ENCODE measurements at places on chromosomes 2 and 18. TPM values are rescaled to one million over a fixed set of nuclear protein-coding genes. Genes with fewer than 3 reads are reported as not detected.

DNA sequence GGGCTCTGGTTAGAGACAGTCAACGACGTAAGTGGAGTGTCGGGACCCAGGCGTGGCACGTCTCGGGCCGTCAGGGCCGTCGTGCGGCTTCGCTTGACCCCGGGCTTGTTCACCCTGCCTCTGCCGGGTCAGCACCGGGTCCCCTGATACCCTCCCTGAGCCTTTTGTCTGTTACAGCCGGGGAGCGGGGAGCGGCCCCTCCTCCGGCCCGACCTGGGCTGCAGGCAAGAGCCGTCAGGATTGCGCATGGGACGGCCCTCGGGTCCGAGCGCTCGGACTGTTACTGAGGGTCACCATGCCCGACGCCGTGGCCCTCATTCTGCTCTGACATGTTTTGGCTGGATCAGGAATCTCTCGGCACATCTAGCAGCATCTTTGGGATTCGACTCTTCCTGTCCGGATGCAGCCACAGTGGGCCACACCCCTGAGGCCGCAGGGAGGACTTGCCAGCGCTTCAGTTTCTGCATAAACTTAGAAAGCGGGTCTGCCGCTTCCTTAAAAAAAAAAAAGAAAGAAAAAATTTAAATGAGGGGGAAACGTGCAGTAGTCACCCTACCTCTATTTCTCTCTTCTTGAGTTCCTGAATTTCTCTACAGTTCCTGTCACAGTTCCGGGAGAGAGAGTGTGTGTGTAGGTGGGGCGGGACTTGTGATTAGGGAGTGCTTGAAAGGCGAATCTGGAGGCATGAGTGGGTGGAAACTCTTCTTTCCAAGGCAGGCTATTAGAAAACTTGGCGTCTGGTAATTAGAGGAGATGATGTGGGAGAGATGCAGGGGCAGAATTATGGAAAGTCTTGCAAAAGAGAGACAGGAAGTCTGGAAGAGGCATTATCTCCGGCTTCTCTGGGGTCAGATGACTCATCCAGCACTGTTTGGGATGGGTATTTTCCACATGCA, 909 bp downstream of the TMEM87B start:
- peak; percentile 92 for DNase-seq

DNA sequence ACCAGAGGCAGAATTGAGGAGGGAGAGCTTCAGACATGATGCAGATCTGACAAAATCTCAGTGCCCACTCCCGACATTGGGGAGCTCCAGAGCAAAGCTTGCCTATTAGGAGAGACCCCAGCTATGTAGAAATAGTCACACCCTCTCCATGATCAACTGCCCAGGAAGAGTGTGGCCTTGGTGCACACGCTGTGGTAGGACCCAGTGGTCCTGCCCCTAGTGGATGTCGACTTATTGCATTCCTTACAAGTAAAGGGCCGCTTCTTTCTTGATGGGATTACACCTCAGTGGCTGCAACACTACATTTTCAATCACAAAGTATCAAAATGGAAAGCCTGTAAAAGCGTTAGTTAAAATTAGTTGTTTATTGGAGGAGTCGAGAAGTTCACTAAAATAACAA, 64.2 kb downstream of the VRK2 start:
- no peak for DNase-seq

GRCh38 chr2:126849991-126850535, 48.6 kb upstream of the TEX51 start:
- no peak for DNase-seq

DNA sequence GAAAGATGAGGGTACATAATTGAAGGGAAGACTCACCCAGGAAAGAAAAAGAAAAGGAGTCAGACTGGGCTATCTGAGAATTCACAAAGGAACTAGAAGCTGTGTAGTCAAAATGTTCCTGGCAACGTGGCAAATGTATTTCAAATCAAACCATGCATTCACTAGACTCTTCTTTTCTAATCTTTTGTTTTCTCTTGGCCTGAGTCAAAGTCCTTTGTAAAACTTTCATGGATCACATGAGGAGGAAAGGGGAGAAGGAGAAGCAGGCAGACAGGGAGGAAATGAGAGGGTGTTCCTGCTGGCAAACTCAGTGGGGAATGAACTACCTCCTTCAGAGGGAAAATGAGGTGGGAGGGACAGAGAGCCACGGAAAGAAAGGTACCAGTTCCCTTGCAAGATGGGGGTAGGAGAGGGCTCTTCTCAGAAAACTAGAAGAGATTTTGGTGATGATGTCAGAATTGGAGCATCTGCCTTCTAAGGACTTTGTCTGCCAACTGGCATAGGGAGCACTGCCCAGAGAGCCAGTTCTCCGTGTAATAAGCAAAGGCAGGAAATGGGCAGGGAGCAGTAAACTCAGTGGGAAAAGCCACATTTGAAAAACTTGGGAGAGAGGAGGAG, 51.4 kb downstream of the SLC8A1 start:
- DNase-seq = no peak

- no peak for DNase-seq
Observed at GRCh38 chr2:175005733-175006264, 618 bp upstream of the CHN1 start.

DNA sequence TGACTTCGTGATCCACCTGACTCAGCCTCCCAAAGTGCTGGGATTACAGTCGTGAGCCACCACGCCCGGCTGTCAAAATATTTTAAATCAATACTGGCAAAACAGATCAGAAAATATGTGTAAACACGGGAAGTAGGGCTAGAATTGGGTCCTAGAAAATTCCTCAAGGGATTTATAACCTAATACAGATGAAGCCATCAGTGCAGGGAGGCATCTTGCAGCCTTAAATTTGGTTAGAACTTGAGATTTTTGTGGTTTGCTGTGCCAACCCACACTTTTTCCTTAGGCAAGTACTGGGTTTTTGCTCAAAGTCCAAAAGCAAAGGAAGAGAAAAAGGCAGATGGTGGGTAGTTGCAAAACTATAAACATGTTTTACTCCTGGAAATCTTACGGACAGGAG, 33.7 kb upstream of the NFE2L2 start:
- no peak for DNase-seq

DNA sequence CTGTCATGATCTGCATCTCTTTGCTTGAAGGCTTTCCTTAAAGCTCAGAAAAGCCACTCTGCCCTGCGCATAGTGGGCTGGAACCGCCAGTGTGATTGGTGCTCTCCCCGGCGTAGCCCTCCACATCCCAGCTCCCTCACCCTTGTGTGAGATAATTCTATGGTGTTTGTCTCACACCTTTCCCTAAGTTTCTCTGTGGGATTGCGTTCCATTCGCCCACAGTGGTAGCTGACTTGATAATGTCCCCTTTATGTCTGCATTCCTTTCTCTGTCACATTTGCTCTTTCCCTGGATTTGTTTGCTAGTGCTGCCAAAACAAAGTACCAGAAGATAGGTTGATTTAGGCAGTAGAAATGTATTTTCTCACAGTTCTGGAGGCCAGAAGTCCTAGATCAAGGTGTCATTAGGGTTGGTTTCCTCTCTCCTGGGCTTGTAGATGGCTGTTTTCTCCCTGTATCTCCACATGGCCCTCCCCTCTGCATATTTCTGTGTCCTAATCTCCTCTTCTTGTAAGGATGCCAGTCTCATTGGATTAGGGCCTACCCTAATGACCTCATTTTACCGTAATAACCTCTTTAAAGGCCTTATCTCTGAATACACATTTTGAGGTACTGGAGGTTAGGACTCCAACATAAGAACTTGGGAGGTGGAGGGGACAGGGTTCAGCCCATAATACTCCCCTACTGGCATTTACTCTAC, 7.4 kb upstream of the TMEM87B start:
- no peak for DNase-seq

DNA sequence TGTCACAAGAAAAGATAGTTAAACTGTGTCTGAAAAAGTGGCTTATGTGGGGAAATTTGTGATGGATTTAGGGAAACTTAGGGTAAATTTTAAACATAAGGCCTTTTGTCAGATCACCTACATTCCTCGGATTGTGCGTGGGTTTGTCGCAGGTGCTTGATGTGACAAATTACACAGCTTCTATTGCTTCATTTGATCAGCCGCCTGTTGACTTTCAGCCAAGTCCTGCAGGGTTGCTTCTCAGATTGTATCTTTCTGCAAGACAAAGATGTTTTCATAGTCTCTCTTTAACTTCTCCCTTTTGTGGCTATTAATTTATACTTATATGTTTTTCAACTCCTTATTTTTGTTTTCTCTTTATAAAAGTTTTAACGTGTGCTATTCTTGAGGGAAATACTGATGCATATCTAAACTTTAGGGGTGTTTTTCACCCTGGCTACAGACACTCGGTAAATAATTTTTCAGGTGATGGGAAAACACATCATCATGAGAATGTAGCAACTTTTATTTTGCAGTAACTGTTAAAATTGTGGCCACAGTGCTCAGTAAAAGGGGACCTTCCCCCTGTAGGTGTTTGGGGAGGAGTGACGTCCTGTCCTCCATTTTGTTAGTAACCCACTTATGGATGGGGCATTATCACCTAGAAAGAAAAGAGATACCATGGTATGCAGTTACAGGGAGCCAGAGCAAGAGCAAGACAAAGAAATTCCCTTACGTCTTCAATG, 31.4 kb downstream of the GALM start:
- no peak for DNase-seq

GRCh38 chr2:20637147-20637546, 13.8 kb downstream of the HS1BP3 start:
- no peak for DNase-seq

DNA sequence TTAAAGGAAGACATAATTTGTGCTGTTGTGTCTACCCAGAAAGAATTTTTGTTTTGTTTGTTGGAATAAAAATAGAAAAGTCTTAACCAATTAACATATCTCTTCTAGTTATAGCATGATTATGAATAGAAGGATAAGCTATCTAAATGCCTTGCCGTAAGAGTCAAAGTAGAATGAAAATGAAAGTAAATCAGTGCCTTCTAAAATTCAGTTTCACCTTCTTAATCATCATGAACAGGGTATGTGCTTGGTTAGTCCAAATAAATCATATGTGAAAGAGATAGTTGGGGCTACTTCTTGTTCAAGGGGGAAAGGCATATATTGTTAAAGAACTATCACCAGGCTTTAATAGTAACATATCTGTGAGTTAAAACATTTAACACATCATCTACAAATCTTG, 91.5 kb downstream of the GULP1 start:
- DNase-seq = no peak

DNA sequence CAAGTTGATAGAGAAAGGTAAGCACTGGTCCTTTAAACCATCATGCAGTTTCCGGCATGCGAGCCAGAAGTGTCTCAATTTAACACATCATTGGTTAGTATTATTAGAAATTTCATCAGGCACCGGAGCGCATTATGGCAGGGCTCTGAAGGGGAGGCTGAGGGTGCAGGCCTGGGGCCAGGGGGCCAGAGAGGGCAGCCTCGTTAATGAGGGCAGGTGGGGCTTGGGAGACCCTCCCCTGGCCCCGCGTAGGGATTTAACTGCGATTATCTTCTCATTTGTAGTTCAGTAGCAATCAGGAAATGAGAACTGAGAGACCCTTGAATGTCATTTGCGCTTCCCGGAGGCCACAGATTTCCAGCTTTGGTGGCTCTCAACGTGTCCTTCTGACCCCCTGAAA, 246.4 kb downstream of the KLHL29 start:
- no peak for DNase-seq

- no peak for DNase-seq
Observed at GRCh38 chr18:3427944-3428343, 22.0 kb upstream of the TGIF1 start.

DNA sequence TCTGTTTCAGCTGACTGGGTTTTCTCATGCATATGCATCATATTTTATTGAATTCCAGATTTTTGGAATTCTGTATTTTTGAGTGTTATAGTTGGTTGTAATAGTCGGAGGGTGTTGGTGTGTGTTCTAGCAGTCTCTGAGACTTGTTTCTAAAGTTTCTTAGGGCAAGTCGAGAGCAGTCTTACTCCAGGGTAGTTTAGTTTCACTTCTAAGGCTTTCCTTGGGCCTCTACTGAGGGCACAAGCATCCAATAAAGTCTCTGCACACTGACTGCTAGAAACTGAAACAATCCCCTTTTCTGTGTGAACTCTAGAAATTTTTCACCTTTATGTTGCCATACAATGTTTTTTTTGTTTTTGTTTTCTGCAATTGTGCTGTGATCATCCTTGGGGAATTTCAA, 663.7 kb upstream of the LRATD1 start:
- DNase-seq = peak; percentile 19

DNA sequence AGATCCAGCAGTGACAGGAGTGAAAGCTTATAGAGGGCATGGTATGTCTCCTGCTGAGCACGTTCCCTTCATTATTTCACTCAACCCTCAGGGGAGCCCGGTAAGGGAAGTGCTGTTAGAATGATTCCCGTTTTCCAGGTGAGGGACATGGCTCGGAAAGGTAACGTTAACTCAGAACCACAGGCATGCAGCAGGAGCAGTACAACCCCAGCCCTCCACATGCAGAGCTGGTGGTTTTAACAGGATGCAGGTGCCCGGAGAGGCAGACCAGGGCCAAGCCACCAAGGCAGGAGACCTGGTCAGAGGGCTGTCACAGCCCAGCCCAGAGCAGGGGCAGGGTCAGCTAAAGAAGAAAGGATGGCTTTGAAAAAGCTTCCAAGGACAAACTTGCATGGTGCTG, 268.5 kb downstream of the SH3BP4 start:
- no peak for DNase-seq

GRCh38 chr2:88078643-88079172, 11.1 kb downstream of the SMYD1 start:
- DNase-seq = no peak

DNA sequence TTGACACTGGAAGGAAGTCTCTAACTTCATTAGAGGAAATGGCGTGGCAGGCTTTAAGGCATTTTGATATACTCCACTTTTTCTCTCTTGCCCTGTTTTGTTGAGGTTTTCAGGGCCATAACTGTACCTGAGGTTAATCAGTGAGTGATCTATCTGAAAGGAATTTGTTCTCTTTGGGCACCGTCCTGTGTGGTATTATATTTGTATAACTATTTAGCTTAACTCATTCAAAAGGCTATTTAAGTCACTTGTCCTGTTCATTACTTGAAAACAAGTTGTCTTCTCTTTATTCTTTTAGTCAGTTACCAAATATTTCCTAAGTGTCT, 180.4 kb downstream of the NEDD4L start:
- DNase-seq = no peak

- no peak for DNase-seq
Observed at GRCh38 chr2:218271865-218272530, 1.7 kb downstream of the PNKD start.

- no peak for DNase-seq
Observed at GRCh38 chr18:55144193-55144930, 185.1 kb upstream of the CCDC68 start.

- DNase-seq = peak; percentile 25
Observed at GRCh38 chr2:29601872-29602271, 319.5 kb downstream of the ALK start.

GRCh38 chr2:32932825-32933755, 13.7 kb upstream of the LTBP1 start:
- DNase-seq = no peak

GRCh38 chr2:48316753-48317750, 212.9 kb upstream of the STON1 start:
- no peak for DNase-seq

EFR3B gene
- 0.09 TPM for total RNA-seq

GATA6 gene
- total RNA-seq = 14.0 TPM

ZNF804A gene
- total RNA-seq = not detected

EDAR gene
- 0.37 TPM for total RNA-seq

QPCT gene
- total RNA-seq = not detected

RUFY4 gene
- not detected for total RNA-seq

CD207 gene
- not detected for total RNA-seq

NMUR1 gene
- total RNA-seq = not detected

INO80C gene
- total RNA-seq = 32.6 TPM
